HEK293T (cell line): ENCODE measurements at places on chromosomes 12 and 14.

DNA sequence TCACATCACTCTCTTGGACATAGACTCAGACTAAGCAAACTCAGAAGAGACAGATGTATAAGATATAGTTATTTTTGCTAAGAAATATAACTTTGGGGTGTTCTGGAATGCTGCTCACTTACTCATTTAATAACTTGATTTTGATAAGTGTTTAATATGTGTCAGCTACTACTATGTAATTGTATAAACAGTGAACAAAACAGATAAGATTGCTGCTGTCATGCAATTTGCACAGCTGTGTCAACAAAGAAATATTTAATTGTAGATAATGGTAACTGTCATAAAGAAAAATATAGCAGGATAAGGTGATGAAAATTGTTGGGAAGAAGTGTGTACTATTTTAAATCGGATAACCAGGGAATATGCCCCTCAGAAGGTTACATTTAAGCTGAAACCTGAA, 84.1 kb upstream of the ZDHHC17 start:
- DNase-seq, result no peak

GRCh38 chr12:88185988-88186387, 43.9 kb downstream of the TMTC3 start:
- no peak for DNase-seq

- DNase-seq, result no peak
These were observed 459.4 kb downstream of the ETNK1 start for GRCh38 chr12:23084236-23084995.

- DNase-seq, result no peak
These were observed 3.9 kb downstream of the NACA start for GRCh38 chr12:56721216-56721615.

DNA sequence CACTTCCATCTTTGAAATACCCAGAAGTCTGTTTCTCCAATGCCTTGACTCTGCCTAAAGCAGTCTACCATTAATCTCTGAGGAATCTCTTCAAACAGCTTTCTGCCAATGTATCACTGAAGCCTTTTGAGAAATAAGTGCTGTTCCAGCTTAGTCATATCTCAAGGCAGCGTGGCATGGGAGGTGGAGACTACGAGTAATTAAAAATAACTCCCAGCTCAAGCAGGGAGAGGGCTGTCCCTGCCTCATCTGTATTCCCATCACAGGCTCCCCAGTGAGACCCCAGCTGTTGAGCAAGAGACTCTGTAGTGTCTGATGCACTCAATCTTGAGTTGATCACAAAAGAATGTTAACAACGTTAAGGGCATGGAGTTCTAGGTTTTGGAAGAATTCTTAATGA, 700.6 kb downstream of the DIO2 start:
- no peak for DNase-seq

GRCh38 chr12:33265900-33266299, 173.7 kb downstream of the SYT10 start:
- DNase-seq, result no peak
